Activated T-helper 1 cell treated with anti-CD3 and anti-CD28 coated beads, Interleukin-12 subunit alpha, Interleukin-12 subunit beta, Interleukin-2, Interleukin-4 antibody, amounts not matched to agents 30 ng/mL and 10 ng/mL and 1 ng/mL, durations not matched to agents 14 hours and 24 hours and 36 hours (primary cell): ENCODE measurements at places on chromosomes 7 and 10.

- no peak for DNase-seq
Measured at GRCh38 chr7:11436773-11437524, 395.0 kb downstream of the THSD7A start.

DNA sequence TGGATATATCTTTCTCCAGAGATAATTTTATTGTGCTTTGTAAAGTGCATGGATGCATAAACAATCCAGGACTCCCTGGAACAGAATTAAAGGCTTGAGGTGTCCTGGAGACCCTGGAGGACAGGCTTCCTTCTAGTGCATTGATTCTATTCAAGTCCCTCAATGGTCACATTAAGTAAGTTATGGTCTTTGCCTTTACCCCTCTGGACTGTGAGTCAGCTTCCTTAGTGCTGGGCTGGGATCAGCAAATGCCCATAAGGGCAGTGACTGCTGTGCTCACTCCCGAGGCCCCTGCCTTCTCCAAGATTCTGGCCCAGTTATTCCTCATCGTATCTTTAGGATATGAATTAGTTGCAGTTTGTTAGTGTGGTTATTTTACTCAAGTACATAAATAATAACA, 178.7 kb upstream of the PRSS58 start:
- no peak for DNase-seq

DNA sequence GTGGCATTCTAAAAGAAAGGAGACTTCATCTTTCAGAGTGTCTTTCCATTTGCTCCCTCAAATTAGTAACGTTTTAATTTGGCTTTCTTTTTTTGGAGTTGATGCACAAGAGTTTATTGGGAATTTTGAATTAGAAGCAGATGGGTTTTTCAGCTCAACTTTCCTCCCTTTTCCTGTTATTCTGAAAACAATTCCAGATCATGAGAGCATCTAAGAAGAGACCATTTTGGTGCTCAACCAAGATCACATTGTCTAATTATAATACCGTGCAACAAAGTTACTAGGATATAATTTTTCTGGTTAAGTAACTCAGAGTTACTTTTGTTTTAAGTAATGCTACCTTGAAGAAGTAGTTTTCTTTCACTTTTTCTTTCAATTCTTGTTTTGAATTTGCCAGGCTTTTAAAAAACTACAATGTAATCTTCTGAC, 396.6 kb upstream of the KLF6 start:
- no peak for DNase-seq

- no peak for DNase-seq
Measured at GRCh38 chr7:5636914-5637313, 144.5 kb downstream of the RNF216 start.

DNA sequence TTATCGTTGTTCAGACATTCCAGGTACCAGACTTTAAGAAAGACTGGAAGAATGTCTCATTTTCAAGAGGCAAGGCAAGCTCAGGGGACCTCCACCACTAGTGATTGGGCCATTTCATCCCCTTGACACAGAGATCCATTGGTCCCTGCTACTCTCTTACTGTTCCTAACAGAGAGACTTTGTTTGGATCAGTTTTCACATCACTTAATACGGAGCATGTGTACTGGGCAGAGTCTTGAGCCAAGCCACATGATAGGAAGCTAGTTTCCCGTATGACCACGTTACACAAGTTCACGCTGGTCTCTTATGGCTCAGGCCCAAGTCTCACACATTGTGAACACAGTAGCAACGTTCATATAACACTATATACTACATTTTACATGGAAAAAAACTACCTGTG, 269.9 kb downstream of the BAMBI start:
- DNase-seq = no peak

- DNase-seq = no peak
Measured at GRCh38 chr7:97078023-97078969, 39.2 kb upstream of the SDHAF3 start.

DNA sequence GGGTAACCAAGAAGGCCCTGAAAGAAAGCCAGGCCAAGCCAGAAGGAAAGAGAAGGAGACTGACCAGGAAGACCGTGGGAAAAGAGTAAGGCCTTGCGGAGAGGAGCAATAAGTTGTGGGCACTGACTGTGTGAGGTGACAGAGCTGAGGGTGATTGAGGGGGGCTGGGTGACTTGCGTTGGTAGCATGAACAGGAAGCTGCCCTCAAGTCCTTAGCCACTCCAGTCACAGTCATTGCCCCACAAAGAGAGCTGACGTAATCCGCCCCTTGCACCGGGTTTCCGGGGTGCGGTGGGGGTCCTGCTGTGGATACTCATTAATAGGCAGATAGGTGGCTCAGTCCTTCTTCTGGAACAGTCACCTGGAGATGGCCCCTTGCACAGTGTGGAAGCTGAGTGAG, 16.1 kb upstream of the DMBT1 start:
- no peak for DNase-seq

- no peak for DNase-seq
Measured at GRCh38 chr7:56229631-56230030, 113.4 kb upstream of the NUPR2 start.

GRCh38 chr7:28411876-28412662, at the start of gene CREB5:
Gene CREB5 (plus strand): TSS chr7:28412518. CDS start chr7:28412915, 397 bp downstream.
- DNase-seq = no peak

- DNase-seq = no peak
Measured at GRCh38 chr10:113782367-113782766, 30.9 kb downstream of the PLEKHS1 start.

DNA sequence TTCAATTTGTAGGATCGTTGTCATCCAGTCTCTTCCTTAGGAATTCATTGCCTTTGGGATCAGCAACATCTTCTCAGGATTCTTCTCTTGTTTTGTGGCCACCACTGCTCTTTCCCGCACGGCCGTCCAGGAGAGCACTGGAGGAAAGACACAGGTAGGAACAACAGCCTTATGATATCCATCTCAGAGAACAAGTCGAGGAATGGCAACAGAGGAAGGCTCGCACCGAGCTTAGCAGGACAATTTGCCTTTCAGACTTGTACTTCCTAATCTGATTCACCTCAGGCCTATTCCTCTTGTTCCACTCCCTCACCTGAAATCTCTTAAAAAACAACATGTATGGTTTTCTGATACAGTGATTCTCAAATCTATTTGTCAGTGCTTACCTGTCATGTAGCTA, 29.5 kb downstream of the SLC26A4 start:
- no peak for DNase-seq

GRCh38 chr10:29869593-29869992, 189.8 kb downstream of the JCAD start:
- no peak for DNase-seq

DNA sequence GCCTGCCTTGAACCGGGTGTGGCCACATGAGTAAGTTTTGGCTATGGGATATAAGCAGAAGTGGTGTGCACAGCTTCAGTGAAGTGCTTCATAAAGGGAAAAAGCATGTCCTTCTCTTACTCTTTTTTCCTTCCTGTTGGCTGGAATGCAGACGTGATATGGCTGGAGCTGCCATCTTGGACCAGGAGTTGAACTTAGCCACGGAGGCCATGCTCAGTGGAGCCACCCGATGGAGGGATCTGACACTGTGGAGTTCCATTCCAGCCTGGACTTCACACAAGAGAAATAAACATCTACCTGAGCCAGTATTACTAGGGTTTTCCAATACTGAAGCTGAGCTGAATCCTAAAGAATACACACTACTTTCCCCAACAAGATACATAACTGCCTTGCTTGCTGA, 52.3 kb downstream of the CCDC3 start:
- DNase-seq = no peak

DNA sequence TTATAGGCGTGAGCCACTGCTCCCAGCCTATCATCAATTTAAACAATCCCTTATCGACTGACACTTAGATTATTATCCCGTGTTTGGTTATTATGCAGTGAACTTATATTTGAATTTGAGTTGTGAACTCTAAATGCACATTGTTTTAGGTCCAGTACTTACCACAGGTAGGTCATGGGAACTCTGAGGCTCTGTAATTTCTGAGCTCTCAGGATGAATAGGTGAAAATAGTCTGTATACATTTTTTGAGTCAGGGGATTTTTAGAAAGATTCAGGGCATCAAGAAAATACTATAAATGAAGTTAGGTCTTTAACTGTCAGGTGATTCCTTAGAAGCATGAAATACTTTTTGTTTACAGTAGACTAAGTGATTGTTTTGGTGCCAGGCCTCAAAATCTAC, 8.8 kb downstream of the CCDC136 start:
- DNase-seq = no peak

DNA sequence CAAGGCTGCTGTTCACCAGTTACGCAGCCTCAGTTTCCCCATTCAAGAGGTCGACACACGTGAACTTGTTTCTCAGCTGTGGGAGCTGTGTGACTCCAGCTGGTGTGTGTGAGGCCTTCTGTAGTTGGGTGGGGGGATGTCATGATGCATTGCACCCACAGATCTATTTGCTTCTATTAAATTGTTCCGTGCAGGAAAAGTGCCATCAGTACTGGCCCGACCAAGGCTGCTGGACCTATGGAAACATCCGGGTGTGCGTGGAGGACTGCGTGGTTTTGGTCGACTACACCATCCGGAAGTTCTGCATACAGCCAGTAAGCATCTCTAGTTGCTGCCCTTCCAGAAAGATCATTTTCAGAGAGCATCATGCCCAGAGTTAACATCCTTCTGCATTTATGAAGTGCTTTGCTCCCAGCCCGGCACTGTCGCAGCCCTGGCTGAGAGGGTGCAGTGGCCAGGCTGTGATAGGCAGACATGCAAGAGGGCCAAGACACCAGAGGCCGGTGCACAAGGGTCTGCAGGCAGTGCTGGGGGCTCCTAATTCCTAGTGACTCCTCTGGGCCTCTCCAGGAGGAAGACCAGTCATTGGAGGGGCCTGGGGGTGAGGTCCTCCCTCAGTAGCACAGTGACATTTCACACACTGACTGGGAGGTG, 60.2 kb downstream of the MKI67 start:
- DNase-seq = no peak

DNA sequence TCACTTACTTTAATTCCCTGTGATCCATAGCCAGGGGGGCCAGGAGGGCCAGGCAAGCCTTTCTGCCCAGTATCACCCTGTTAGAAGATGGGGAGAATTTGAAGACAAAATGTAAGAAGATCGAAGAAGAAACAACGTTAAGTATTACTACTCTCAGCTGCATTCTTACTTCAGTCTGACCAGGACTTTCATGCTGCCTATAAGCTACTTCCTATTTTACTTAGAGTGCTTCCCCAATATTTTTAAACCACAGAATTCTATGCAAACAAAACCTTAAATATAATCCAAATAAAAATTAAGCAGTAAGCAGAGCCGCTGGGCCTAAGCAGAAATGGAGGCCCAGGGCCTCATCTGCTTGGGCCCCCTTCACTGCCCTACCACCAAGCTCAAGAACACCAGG, 117.8 kb downstream of the COL28A1 start:
- DNase-seq = no peak

- DNase-seq = peak; percentile 59
Measured at GRCh38 chr7:130960208-130960988, 226.4 kb upstream of the KLF14 start.

- no peak for DNase-seq
Measured at GRCh38 chr7:77935652-77936348, 137.2 kb downstream of the PHTF2 start.
